ENCODE measurements at places on chromosomes 7 and 10.
A peak's percentile ranks its signal among the peaks of the same experiment; 100 is the strongest.

DNA sequence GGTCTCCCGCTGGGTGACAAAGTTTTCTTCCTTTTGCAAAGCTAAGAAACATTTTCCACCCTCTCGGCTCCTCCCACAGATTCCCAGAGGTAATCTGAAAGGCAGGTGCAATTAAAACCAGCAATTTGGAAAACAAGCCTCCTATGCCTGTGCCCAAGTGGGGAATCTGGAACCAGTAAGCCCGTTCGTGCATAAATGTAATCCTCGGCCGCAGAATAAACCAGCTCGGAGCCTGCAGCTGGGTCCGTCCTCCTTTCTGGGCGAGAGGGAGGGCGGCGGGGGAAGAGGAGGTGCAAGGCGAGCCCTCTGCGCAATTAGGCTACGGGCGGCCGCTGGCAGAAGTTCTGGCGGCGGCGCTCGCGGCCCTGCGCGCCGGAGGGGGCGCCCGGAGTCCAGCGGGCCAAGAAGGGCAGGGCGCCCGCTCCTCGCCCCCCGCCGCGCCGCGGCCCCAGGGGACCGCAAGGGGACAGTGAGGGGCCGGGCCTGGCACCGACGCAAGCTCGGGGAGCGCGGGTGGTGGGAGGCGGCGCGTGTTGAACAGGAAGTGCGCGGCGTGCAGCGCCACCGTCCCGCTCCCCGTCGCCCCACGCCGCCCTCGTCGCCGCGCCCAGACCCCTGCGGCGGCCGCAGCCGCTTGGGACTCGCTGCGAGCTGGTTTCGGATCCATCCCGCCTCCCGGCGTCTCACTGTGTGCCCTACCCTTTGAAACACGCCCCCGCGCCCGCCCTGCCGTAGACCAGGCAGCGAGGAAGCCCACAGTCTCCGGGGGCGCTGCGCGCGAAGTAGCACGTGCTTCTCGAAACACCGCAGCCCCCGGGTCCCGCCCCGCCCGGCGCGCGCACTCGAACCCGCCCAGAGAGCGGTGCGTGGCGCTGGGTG is at the start of gene PRKAG2:
Gene PRKAG2 (minus strand): TSS at position 217 of the 879 bp plus-strand sequence. CDS start 495 bp downstream, outside the sequence.
- no peak for DNase-seq

GRCh38 chr7:137882806-137883205 is 36.0 kb upstream of the DGKI start:
- DNase-seq, result peak; percentile 54

DNA sequence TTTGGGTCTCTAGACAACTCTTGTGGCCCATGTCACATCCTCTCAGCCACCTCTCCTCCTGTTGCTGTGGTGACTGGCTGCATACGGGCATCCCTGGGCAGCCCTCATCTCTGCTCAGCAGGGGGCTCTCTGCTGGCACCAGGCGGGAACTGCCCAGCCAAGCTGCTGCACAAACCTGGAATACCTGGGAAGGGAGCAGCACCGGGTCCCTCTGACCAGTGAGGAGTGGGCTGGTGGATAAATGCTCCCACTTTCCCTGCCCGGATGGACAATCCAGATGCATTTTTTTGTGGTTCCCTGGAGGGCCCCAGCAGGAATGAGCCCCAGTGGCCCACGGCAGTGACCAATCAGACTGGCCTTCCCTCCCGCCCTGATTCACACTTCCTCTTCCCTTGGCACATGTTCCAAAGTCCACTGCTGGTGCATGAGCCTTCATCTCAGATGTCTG is 21.9 kb downstream of the GRID1 start:
- no peak for DNase-seq

GRCh38 chr7:18558910-18559309 is 63.4 kb downstream of the HDAC9 start:
- DNase-seq, result no peak

GRCh38 chr10:33352175-33352574 is 17.7 kb upstream of the NRP1 start:
- peak; percentile 73 for DNase-seq

DNA sequence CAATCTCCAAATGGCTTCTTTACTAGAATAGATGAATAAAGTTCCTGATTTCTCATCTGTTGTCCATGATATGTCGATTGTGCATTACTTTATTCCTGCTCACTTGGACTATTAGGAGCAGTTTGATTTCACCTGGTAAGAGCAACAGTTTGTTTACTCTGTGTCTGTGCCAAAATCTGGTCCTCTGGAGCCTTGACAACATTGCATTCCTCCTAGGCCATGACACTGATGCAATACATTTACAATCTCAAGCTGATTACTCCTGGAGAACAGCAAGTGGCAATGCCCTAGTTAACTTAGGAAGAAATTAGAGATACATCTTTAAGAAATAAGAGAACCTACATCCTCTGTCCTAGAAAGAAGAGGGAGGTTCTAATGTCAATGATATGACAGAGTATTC is 71.8 kb downstream of the SGCE start:
- peak; percentile 51 for DNase-seq

DNA sequence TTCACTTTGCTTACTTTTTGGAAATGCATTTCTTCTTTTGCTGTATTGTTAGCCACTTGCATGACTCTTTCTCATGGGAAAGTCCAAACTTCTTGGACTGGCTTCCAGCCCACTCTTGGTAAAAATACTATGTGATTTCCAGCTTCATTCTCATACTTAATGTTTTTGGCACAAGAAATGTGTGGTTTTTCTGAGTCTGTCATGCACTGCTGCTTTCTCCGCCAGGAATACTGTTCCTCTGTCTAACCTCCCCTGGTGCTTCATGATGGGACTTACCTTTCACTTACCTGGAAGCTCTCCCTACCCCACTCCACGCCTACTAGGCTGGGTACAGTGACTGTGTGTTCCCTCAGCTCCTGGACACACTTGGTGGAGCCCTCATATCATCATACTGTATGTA is 18.7 kb downstream of the MGAM2 start:
- DNase-seq, result peak; percentile 2

GRCh38 chr7:8931906-8932646 is 498.7 kb downstream of the NXPH1 start:
- DNase-seq, result no peak

DNA sequence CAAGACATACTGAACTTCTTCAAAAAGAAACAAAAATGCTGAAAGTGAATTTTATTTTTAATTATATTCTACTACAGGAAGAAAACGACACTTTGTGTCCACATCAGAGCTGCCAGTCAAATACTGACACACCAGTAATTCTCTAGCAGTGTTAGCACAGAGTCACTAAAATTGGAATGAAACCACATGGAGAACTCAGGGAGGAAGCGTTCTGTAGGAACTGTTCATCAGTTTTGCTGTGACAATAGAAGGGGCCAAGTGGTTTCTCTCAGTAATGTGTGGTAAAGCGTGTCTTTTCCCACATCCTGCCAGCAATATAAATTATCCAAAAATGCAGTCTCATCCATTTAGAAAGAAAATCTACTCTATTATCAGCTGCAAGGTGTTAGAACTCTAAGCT is 683.3 kb downstream of the GRM8 start:
- DNase-seq, result peak; percentile 31

DNA sequence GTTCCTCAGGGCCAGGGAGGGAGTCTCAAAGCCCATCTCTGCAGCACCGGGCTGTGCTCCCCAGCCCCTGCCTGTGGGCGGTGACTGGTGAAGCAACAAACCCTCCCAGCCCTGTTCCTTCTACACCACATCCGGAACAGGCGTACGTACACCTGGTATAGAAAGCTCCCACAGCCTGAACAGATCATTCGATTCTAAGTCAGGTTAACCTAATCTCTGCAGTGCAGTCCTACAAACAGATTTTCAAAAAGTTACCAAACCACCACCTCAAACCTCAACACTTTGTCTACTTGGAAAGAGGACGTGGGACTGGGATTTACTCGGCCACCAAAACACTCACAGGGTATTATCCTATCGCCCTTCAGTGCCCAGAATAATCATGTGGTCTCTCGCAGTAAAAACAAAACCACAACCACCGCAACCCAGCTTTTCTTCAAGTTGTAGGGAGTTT is 238.4 kb downstream of the DIP2C start:
- DNase-seq, result no peak

- no peak for DNase-seq
Measured at GRCh38 chr10:79979310-79979975, 30.5 kb upstream of the SFTPD start.

DNA sequence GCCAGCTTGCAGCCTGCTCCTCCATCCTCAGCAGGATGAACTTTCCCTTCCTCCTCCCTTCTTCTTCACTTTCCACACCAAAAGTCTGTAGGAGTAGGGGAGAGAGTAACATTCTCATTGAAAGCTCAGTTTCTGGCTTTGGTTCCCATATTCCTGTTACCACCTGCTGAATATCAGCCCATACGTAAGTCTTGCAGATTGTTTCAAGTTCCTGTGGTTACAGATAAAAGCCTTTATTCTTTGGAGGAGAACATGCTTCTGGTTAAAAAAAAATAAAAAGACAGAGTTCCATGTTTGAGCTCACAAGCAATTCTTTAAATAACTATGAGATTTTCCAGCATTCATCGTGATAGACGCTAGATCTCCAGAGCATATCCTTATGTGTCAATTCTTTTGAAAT is 637.3 kb downstream of the SUGCT start:
- DNase-seq, result peak; percentile 57
